ENCODE measurements at places on chromosomes 3 and 15.

DNA sequence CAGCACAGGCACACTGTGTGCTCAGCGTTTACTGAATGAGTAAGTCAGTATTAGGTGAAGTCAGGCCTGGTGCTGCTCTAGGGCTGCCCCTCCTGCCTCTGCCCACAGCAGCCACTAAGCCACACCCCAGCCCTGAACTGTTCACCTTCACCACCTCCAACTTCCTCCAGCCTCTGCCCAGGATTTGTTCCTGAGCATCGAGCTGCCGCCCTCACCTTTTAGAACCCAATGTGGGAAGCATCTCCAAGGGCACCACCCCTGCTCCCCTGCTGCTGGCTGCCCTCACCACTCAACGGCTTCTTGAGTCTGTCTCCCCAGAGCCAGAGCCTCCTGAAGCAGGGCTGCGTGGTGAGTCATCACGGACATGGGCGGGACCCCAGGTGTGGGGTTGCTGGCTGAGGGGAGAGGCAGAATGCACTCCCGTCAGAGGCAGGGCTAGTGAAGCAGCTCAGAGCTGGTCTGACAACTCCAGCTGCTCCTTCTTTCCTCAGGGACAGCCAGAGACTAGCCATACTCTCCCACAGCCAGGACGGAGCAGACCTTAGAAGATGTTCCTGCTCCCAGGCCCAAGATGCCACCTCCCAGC is 5.8 kb downstream of the HYAL2 start:
- DNase-seq: peak; percentile 73

DNA sequence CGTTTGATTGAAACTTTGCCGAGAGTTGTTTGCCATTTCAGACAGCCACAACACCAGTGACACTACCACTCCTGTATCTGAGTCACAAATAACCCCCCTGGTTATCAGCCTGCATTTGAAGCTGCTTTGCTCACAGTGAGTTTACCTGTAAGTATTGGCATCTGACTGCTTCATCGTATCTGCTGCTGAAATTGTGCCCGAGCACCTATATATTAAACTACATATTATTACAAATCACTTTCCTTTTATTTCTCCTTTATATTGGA is 39.2 kb upstream of the SPSB4 start:
- no peak for DNase-seq

DNA sequence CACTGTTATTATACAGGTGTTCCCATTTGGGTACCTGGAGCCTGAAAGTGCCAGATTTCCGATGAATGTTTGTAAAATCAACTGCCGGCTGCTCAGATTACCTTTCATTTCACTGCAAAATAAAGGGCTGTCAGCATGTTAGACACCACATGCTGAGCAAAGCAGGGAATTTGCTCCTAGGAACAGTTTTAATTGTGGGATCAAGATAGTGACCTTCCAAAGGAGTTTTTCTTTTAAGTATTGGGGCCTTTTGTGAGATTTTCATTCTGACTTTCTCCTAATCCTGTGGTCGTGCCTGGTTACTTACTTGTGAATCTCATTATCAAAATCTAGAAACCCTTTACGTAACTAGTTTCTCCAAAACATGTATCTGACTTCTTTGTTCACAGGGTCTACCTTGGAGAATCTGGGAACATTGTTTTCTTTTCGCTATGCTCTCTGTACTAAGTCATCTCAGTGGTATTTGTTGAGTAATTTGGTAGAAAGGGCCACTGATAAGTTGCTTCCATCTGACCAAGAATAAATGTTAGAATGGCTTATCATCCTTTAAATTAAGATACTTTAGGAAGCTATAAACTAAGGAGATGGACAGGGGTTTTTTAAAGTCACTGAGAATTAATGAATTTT is 40.8 kb upstream of the LRTM1 start:
- DNase-seq: no peak

DNA sequence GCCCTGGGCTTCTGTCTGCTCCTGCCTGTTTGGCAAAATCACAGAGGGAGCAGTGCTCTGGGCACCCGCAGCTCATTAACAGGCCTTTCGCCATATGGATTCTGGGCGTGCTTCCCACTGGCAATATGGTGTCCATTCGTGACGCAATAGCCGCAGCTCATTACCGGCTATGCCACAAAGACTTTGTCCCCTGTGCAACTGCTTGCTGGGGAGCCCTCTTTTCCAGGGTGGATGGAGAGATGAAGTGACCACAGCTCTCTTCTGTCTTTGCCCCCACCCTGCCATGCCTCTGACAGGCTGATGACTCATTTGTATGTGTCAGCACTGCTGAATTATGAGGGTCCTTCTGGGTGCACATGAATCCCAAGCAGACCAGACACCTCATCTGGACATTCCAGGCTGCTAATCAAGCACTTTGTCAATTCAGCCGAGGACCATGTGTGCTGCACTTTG is 214.3 kb upstream of the FEZF2 start:
- DNase-seq: no peak

DNA sequence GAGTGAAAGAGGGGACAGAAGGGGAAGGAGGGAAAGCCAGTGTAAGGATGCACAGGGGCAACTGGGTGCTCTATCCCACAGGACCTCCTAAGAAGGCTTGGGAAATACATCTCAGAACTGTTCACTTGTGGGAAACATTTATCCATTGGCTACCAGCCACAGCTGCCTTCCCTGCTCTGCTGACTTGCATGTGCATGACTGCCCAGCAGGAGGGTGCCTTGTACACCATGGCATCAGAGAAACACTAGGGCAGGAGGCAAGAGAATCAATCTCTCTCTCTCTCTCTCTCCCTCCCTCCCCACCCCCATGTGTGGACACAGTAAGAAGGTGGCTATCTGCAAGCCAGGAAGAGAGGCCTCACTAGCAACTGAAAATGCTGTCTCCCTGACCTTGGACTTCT is 62.9 kb upstream of the ZBTB38 start:
- no peak for DNase-seq
